Caco-2 (cell line): ENCODE measurements at places on chromosomes 11 and 22. TPM values are rescaled to one million over a fixed set of nuclear protein-coding genes. Genes with fewer than 3 reads are reported as not detected.

GRCh38 chr11:69268911-69269310 lies 25.0 kb upstream of the MYEOV start:
- H3K27ac ChIP-seq, result no peak overlapping the region
- peaks cover 10% of the 10 kb centered on the region for H3K4me1 ChIP-seq
- no peak overlapping the region for H3K4me3 ChIP-seq

DNA sequence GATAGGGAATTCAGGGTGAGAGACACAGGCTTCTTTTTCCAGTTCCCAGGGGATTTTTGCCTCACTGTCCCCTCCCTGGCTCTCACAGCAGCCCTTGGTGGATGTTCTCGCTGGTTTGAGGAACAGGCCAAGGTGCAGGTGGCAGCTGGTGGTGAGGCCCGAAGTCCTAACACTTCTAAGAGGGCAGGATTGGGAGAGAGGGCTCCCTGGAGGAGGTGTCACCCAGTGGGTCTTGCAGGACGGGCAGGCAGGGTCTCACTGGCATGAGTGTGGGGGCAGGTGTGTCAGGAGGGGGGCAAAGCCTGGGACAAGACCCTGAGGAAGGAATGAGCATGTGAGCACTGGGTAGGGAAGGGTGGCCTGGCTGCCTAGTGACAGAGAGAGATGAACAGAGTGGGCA lies 9.2 kb downstream of the ADORA2A start:
- H3K4me1 ChIP-seq, result no peaks in the 10 kb centered on the region
- peak overlapping the region; percentile 80 for H3K27ac ChIP-seq
- no peaks in the 10 kb centered on the region for H3K27me3 ChIP-seq
- peaks cover 4% of the 10 kb centered on the region; the same call in 1 of the 2 replicates for H3K36me3 ChIP-seq
- DNase-seq, result no peak

SAMM50 gene
- 59.9 and 66.4 TPM in 2 replicates for total RNA-seq

GRCh38 chr11:1051356-1052132 lies 15.0 kb upstream of the MUC6 start:
- no peaks in the 10 kb centered on the region for H3K36me3 ChIP-seq
- DNase-seq, result no peak
- H3K27ac ChIP-seq, result no peak overlapping the region
- no peaks in the 10 kb centered on the region for H3K27me3 ChIP-seq
- no peaks in the 10 kb centered on the region; the same call in 1 of the 2 replicates for H3K4me1 ChIP-seq

DNA sequence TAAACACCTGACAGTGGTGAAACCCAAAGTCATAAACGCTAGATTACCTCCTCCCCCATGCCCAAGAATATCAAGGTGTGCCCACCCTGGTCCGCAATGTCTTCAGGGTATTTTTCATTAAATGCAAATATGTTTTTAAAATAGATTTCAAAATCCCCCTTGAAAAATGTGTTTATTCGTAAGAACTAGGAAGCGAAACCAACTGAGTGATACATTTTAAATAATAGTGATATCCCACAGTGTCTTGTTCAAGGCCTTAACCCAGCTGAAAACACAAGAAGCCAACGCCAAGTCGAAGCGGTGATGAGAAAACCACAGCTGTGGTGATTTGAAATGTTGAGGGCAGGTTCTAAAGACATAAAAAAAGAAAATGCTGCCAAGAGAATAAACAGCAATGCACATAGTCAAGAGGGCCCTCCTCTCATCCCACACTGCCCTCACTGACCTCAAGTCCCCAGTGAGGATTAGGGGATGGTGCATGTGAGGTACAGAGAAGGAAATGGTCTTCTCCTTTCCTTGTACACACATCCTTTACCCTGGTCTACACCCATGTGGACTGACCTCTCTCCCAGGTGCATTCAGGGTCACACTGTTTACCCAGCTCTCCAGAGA lies 25.5 kb downstream of the KCNJ1 start:
- H3K36me3 ChIP-seq, result no peaks in the 10 kb centered on the region
- H3K27me3 ChIP-seq, result no peaks in the 10 kb centered on the region
- H3K4me3 ChIP-seq, result no peak overlapping the region

MYOD1 gene
- not detected in 2 replicates for total RNA-seq

GRCh38 chr11:95877291-95877690 lies 46.6 kb downstream of the MTMR2 start:
- no peak overlapping the region for H3K4me3 ChIP-seq
- peaks cover 2% of the 10 kb centered on the region; the same call in 1 of the 2 replicates for H3K36me3 ChIP-seq
- no peak overlapping the region for H3K27ac ChIP-seq
- H3K27me3 ChIP-seq, result no peaks in the 10 kb centered on the region
- DNase-seq, result no peak

CD3E gene
- total RNA-seq, result 0.39 TPM in 1 of 2 replicates, not detected in the other

- no peaks in the 10 kb centered on the region for H3K4me1 ChIP-seq
- DNase-seq, result no peak
- H3K27ac ChIP-seq, result no peak overlapping the region
- no peak overlapping the region for H3K4me3 ChIP-seq
Measured at GRCh38 chr11:72493426-72494108, 59.2 kb upstream of the CLPB start.

MIOX gene
- total RNA-seq, result 0.32 TPM in 1 of 2 replicates, not detected in the other
